CD4-positive, alpha-beta T cell treated with Interleukin-4 for 4 hours (primary cell): ENCODE measurements at places on chromosomes 7 and 10.

GRCh38 chr7:136179851-136180721 is 202.9 kb upstream of the MTPN start:
- DNase-seq: no peak

GRCh38 chr7:388023-388960 is 98.3 kb downstream of the FOXL3 start:
- DNase-seq: no peak

GRCh38 chr7:112159351-112159750 is 46.8 kb downstream of the DOCK4 start:
- no peak for DNase-seq

GRCh38 chr10:110985497-110986275 is 66.3 kb downstream of the SHOC2 start:
- DNase-seq: no peak

GRCh38 chr7:24800667-24801066 is 43.4 kb upstream of the GSDME start:
- no peak for DNase-seq

- no peak for DNase-seq
These were observed 1.0 kb downstream of the SMNDC1 start for GRCh38 chr10:110303681-110304080.

DNA sequence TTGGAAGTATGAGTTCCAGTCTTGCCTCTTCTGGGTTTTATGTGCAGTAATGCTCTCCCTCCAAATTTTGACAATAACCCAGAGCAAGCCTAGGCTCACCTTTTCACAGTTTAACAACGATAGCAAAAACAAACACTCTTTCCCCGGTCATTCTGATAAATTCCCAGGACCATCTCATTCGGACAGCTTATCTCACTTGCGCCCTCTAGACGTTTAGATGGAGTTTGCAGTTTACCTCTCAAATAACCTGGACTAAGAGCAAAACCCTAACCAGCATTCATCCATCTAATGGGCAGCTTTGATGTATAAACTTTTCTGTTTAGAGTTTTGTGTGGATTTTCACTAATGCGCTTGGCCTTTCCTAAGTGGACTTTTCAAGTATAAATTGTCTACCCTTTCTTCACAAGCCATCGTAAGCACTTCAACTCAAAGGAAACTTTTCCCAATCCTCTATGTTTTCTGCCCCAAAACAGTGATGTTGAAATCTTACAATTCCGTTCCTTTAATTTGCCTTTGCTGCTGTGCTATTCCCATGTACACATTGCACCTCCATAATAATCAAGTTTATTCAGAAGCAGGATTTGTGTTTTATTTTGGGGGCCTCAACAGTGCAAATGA is 114.9 kb downstream of the HDAC9 start:
- DNase-seq: no peak
